Stimulated activated CD4-positive, alpha-beta T cell treated with anti-CD3 and anti-CD28 coated beads, Interleukin-15, amount 100 ng/mL, for 1 hour (primary cell): ENCODE measurements at places on chromosomes 5 and 9.

DNA sequence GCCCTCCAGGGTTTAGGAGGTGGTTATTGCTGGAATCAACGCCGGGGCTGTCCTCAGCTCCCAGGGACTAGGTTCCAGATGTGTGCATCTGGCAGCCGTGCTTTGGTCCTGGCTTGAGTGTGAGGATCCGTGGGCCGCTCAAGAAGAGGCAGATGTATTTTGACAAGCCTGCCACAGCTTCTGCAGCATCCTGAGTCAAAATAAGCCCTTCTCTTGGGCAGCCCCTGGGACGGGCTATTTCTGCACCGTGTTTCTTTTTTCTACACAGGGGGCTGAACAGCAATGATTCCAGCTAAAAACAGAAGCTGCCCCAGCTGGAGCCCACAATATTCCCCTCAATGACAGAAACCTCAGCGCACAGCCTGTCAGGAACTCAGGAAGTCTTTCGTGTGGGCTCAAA, 19.7 kb upstream of the CPLX2 start:
- no peak for DNase-seq

- no peak for DNase-seq
These were observed 16.4 kb upstream of the RUFY1 start for GRCh38 chr5:179533907-179534306.

DNA sequence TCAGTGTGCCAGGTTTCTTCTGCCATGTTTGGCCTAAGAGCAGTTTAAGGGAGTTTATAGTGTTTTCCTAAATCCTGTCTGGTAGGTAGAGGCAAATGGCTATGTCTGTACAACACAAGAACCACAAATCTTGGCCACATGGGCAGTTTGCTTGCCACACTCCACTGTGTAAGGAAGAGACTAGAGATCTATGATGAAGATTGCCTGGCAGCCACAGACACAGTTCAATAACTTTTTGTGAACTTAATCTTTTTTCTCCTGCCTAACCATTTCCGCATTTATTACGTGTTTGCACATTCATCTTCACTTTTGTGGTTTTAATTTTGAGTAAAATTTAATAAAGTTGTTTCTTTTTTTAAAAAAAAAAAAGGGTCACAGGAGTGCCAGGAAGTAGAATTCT, 5.8 kb downstream of the MFAP3 start:
- no peak for DNase-seq

DNA sequence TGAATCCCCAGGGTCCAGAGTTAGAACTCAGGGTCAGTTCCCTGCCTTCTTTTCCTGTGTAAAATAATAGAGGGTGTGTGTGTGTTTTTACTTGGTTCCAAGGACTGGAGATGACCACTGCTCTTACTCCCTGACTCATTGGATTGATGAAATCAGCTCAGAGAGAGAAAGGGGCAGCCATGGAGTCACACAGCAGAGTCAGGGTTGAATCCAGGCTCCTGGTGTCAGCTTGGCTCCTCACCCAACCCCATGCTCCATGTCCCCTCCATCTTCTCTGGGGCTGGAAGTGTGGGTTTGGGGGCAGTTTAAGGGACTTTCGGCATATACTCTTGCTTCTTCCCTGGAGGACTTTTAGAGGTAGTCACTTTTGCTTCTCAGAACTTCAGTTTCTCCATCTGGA, 21.6 kb downstream of the DAB2IP start:
- DNase-seq = no peak

GRCh38 chr5:160082614-160083500, 36.4 kb downstream of the PWWP2A start:
- no peak for DNase-seq

- no peak for DNase-seq
These were observed 200.5 kb downstream of the ARHGEF28 start for GRCh38 chr5:73826301-73827105.

DNA sequence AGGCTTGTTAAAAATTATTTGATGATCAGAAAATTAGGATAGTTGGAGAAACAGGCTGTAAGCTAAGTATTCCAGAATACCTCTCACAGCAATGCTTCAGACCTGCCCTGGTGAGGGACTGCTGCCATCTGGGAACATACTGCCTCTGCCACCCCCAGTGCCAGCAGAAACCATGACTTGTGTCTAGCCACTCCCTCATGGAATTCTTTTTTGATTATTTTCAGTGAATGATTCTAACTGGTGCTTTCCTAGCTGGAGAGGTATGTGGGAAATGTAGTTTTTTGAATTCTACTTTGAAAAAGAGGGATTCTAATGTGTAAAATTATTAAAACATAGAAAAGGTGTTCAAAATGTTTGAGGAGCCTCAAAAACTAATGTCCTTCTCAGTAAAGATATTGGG, 126.3 kb downstream of the HMHB1 start:
- DNase-seq = no peak

DNA sequence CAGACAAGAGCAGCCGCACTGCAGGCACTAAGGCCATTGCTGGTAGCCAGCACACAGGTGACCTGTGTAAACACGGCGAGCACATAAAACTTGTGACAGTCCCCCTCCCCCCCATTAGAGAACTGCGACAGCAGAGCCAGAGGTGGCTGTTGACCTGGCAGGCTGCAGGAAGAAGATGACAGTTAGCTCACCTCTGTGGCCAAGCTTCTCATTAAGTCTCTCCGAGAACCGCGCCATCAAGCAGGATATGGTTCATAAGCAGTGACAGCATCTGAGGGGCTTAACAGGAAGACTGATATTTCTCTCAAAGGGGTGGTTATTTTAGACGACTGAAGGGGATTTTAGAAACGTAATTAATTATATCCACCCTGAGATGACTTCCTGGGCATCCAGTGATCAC, 5.2 kb downstream of the SURF4 start:
- DNase-seq = no peak

DNA sequence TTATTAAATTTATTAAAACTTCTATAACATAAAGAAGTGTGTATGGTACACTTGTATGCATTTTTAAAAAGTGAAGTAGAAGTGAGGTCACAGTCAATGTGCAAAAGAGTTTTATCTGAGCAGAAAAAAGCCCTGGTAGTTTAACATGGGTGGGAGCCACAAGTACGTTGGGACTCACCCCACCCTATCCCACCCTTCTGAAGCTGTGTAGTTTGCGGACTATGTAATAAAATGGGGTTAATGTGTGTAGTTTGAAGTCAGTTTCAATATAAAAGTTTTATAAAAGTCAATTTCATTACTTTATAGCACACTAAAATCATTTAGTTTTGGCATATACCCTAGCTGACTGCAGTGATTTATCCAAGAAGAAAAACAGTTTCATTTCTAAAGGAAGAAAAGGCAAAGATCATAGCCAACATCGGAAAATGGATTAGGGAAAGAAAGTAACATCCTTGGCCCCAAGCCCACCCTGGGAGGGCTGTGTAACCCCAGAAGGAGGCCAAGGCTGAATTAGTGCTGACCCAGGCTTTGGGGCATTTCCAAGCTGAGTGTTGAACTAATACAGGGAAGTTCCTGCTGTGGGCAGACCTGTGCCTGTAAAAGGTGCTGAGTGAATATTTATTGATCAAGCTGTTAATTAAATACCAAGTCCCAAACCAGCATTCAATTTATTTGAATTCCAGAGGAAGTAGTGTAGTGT, 398.6 kb upstream of the ADAMTSL1 start:
- DNase-seq = no peak

DNA sequence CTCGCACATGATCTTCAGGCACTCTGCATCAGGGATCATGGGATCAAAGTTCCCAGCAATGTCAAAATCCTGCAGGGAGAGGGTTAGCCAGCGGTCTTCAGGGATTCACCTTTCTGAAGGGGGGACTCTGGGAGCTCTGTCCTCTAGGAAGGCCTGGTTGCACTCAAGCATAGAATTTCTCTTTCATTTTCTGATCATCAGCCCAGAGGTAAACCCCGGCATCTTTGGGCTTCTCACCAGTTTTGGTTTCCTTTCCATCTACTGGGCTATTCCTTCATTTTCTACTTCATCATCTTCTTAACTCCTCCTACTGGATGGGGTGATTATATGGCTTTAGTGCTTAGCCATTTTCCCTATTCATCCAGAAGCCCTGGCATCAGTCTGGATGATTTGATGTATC, 4.6 kb upstream of the DND1 start:
- DNase-seq = no peak

- no peak for DNase-seq
These were observed 4.0 kb downstream of the CAMSAP1 start for GRCh38 chr9:135903358-135903656.

DNA sequence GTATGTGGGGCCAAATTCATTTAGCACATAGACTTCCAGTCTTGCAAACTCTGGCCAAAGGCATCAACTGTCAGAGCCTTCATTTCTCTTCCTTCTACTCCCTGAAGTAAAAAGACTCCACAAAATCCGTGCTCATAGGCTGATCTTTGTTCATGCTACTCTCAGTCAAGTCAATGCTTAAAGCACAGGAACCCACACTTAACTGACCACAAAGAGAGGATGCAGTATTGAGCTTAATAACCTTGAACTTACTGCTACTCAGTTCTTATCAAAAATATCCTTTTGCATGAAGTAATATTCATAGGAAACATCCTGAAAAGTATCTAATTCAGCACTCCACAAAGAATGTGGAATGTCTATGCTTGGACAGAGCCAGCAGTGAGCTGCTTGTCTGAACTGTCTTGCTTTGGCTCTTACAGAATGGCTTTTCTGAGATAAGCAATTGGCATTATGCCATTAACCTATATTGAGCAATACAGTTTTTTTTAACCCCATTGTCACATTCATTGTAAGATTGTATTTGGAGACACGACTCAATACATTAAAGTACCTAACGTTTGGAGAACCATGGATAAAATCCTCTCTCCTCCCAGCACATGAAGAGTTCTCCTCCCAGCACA, 21.7 kb downstream of the LPAR1 start:
- DNase-seq = no peak

GRCh38 chr9:18182636-18183035, 291.3 kb upstream of the ADAMTSL1 start:
- DNase-seq = no peak

DNA sequence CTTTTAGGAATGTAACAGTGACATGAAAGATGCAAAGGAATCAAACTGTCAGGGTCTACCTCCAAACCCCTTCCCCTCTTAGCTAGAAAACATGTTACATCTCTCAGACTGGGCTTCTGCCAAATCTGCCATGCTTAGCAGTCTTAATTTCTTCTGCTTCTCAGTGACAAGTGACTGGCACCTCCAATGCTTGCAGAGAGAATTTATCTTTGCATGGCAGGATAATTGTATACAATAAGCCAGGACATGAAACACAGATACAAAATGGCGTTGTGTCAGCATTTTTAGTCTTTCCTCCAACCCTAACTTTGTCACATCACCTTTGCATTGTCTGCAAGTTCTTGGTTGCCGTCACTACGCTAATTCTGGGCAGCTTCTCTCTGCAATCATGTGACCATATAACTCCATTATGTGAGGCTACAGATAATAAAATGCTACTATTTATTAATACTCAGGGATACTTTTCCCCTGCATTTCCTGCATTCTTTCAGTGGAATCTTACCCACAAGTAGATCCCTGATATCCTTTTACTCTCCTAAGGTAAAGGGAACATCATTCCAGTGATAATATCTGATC, 89.8 kb downstream of the PLCXD3 start:
- no peak for DNase-seq

DNA sequence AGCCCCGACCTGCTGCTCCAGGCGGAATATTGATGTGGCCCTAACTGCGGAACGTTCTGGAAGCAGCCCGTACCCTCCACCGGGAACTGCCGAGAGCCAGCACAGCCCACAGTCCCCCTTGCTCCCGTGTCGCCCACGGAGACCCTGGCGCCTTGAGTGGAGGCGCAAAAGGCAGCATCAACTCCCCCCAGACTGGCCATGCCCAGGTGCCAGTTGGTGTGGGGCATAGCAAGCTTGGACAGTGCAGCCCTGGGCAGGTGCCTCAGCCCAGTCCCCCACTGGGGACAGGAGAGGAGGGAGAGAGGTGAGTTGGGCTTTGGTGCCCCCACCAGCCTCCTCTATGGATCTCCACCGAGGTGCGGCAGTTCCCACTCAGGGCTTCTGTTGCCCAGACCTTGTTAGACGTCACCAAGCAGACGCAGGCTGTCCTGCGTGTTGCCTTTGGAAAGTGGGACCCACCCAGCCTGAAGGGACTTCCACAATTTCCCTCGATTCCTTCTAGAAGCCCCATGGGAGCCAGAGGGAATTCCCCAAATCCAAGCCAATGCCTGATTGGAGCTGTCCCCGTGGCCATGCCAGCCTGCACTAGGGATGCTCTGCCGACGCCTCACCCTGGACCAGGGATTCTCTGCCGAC, 19.8 kb upstream of the NRARP start:
- no peak for DNase-seq

DNA sequence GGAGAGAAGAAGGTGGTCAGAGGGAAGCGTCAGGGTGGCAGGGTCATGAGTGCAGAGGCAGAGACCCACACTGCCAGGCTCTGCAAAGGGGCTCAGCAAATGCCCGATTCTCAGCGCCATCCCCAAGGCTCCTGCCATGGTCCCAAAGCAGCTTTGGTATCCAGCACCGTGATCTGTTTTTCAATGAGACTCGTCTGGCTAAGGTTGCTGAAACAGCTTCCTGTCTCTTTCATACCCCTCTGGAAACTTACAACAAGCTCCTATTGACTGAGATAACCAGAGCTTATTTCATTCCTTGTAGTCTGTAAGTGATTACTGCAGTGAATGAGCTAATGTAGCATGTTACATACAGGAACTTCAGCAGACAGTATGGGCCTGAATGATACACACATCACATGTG, 568.6 kb upstream of the DAP start:
- no peak for DNase-seq

DNA sequence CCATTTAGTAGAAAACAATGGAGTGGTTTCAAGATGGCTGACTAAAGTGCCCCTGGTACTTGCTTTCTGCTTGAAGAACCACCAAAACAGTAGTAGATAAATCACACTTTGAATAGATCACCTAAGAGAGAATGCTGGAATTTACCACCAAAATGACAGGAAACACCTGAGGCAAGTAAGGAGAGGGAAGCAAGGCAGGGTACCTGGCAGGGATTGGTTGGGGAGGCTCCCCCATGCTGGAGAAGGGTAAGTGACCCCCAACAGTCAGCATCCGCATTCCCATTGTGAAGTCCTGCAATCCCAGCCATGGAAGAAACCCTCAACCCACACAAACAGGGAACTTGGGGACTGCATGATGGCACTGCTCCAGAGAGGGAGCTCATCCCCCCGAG, 105.5 kb downstream of the PLPP1 start:
- DNase-seq = no peak

DNA sequence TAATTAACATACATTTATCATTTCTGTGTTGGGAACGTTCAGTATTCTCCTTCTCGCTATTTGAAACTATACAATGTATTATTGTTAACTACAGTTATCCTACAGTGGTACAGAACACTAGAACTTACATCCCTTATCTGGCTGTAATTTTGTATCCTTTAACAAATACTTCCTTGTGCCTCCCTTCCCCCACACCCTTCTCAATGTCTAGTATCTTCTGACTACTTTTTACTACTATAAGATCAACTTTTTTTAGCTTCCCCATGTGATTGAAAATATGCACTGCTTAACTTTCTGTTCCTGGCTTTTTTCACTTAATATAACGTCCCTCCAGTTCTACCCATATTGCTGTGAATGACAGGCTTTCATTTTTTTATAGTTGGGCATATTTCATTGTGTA, 253.5 kb downstream of the RAB3C start:
- DNase-seq = no peak
